ENCODE measurements at places on chromosomes 2 and 18.

DNA sequence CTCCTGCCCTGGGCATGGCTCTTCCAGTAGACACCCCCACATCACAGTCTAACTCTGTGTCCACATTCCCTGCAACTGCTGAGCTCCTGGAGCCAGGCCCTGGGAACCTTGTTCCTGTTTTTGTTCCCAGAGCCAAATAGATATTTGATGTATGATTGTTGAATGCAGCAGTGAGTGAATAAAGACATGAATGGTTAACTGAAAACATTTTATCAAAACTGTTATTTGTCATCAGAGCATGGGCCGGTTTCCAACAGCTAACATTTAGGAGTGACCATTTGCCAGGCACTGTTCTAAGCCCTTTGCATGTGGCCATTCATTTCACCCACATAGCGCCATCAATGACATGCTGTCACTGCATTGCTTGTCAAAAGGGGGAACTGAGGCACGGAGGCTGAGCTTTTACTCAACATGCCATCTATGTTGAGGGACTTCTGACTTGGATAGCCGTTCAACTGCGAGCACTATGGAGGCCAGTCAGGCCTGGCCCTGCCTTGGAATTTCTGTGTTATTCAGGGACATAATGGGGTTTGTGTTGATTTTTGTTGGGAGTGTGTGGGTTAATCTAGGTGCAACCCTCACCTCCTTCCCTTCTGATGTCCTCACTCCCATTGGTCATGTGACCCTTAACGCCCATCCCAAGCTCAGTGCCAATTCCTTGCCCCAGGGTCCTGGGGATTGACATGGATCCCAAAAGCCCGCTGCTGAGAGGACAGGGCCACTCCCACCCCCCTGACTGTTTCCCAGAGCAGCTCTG lies 12.6 kb downstream of the IL1R1 start:
- no peak for DNase-seq

DNA sequence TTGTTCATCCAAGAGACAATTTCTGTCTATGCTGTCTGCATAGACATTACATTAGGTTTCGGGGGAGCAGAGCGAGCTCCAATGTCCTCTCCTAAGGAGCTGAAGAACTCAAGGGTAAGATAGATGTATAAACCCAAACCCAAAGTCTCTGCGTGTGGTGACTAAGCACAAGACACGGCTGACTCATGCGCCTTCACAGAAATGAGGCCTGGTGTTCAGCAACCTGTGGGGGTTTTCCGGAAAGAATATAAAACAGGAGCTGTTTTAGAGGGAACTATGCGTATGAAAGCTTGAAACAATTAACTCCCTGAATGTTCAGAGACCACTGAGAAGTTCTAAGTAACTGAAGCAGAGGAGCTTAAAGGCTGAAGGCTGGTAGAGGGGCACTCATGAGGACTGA lies 154.7 kb downstream of the SOX11 start:
- no peak for DNase-seq

DNA sequence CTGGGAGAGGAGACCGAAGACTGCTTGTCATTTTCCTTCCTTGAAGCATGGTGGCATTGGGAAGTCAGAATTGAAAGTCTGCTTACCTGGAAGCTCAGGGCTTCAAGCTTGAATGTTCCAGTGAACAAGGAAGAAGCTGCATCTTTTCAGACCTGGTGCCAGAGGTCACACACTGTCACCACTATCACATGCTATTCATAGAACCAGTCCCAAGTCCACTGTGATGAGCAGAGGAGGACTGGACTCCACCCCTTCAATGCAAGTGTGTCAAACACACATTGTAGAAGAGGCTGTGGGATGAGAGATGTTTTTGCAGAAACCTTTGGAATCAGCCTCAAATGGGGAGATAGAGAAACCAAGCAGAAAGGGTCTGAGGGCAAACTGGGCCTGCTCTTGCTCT lies 81.4 kb downstream of the LYPD1 start:
- DNase-seq: no peak

GRCh38 chr2:97738179-97739019 lies 25.0 kb downstream of the ZAP70 start:
- DNase-seq: no peak

DNA sequence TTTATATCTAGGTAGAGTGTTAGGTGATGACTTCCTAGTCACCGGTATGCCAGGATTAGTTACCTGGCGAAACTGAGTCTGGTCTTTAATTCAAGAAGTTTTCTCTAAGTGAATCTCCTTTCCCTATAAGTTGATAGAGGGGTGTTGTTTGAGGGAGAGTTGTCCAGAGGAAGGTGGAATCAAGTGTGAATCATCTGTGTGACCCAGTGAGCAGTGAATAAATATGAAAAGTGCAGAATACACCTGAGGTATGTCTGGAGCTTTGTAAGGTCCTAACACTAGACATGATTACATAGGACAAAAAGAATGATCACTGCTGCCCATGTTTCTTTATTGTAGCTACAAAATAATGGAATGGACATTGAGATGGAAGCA lies 11.2 kb downstream of the POU3F3 start:
- no peak for DNase-seq

DNA sequence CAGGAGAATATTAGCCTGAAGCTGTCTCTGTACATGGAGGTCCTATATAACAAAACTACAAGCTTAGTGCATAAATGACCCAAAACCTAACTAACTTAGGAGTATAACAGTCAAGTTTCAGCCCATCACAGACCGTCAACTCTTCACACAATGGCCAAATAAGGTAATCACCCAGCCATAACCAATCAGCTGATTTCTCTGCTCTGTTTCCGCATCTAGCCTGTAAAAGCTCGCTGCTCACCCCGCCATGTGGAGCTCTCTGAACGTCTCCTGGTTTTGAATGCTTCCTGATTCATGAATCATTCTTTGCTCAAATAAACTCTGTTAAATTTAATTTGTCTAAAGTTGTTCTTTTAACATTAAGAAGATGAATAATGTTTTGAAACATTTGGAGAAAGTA lies 593.6 kb downstream of the TMX3 start:
- no peak for DNase-seq

DNA sequence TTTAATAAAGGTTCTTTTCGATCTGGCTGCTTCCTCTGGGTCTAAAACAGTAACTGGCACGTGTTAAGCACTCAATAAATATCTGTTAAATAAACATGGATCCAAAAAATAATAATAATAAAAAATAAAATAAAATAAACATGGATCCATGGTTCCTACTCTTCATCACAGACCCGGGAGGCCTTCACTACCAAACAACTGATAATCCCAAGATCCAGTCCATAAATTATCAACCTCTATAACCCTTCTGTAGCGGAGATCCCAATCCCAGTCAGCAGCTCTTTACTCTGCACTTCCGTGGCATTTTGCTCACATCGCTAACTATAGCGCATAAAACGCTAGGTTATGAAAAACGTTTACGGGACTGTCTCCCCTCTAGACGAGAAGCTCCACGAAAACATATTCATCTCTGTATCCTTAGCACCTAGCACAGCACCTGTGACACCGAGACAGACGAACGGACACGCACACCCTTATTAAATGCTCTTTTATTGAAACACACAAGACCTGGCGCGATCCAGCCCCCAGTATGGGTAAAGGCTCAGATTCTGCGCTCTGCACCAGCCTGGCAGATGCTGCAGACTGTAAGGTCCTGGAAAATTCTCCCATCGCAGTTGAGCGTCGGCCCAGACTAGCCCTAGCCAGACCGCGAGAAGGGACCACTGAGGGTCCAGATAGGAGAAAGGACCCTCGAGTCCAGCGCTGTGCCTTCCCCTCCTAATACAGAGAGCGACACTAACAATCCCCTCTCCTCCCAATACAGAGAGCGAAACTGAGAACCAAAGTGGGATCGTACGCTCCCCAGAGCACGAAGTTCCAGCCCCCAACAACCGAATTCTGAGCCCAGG lies 770 bp downstream of the NBAS start:
- no peak for DNase-seq

- DNase-seq: no peak
These were observed 45.6 kb downstream of the REL start for GRCh38 chr2:60926741-60927552.

DNA sequence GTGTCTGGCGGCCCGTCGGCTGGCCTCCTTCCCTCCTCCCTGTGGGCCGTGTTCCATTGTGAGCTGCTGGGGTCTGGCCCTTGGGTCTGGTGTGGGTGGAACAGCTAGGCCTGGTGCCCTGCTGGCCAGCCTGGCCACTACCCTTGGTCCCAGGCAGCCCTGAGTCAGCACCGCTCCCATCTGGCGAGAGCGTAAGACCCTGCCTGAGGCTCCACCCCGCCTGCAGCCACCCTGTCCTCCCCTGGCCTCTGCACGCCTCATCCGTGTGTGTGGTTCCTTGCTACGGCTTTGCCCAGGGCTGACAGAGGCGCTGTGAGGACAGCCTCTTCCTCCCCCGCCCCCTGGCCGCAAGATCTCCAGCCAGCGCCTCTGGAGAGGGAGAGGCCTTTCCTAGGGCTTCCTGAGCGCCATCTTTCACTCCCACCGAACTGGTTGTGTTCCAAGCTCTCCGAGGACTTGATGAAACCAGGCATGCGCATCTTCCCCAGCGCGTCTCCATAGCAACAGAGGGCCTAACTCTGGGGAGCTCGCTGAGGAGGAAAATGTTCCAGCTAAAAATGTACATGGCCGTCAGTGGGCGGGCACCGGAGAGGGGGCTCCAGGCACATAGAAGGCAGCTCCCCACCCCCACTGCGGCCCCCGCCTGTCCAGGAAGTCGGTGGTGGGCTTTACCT lies 83.0 kb downstream of the STPG4 start:
- DNase-seq: no peak

- no peak for DNase-seq
These were observed 96.6 kb downstream of the QPCT start for GRCh38 chr2:37441055-37441454.

DNA sequence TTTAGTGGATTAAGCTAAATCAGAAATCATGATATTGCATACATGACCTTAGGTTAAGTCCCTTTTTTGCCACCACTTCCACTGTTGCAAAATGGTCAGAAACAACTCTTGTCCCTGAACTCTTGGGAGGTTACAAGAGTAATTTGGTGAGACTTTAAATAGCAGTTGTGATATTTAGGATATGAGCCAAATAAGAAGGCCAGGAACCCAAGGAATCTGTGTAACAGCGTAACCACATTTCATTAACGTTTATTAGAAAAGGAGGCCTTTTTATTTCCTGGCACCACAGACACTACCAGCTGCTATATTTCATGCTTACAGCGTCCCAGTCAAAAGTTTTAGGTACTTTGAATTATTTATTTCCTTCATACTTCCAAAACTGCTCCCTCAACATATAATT lies 268.0 kb downstream of the GPD2 start:
- no peak for DNase-seq

GRCh38 chr2:43105586-43106558 lies 120.5 kb downstream of the ZFP36L2 start:
- DNase-seq: no peak

GRCh38 chr2:172864182-172864581 lies 128.5 kb downstream of the RAPGEF4 start:
- DNase-seq: peak; percentile 58

- DNase-seq: peak; percentile 85
These were observed 81.5 kb upstream of the PPM1B start for GRCh38 chr2:44087036-44087713.

GRCh38 chr2:68889021-68889420 lies 17.8 kb upstream of the BMP10 start:
- DNase-seq: no peak

- DNase-seq: peak; percentile 61
These were observed 54.8 kb upstream of the CREB1 start for GRCh38 chr2:207474863-207475485.

DNA sequence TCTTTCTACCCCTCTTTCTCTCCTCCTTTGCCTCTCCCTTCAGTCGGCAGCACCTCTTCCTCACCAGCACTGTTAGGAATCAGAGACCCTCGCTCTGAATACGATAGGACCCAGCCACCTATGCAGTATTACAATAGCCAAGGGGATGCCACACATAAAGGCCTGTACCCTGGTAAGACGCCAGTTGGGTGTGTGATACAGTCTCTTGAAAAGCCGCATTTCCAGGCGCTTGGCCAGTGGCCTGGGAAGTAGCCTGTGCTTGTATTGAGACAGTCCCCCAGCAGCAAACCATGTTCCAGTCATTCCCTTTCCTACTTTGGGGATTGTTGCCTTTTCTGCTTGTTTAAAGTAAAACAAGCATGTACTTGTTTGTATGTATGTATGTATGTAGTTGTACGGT lies 118.4 kb upstream of the DAPL1 start:
- no peak for DNase-seq

DNA sequence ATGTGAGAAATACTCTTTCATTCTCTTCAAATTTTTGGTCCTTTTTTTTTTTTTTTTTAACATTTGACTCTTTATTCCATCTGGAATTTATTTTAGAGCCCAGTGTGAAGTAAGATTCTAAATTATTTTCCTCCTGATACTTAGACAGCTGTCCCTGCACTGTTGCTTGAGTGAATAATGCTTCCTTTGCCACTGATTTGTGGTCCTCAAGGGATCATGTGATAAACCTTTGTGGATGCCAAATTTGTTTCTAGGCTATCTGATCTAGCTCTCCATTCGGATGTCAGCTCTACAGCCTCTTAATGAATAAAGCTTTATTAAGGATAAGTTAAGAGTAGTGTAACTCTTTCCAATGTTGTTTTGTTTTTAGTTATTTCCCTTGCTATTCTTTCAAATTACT lies 142.3 kb downstream of the SMAD7 start:
- DNase-seq: no peak

DNA sequence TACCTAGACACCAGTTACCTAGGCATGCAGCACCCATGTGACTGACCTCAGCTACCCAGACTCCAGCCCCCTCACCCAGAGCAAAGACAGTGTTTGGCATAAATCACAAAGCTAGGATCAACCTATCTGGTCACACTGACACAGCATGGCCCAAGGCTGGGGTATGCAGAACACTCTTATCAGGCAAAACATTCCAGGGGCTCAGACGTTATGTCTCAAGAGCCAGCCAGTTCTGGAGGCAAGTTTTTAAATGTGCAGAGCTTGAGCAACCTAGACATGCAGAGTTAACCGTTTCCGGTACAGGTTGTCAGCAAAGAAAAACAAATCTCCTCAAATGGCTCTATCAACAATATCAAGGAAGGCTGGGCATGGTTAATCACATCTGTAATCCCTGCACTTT lies 92.8 kb downstream of the AP1S3 start:
- DNase-seq: no peak

- no peak for DNase-seq
These were observed 65.8 kb downstream of the PARD3B start for GRCh38 chr2:204611017-204611631.

- no peak for DNase-seq
These were observed 15.2 kb downstream of the PRELID3A start for GRCh38 chr18:12422936-12423335.

- no peak for DNase-seq
These were observed 20.2 kb upstream of the DARS1 start for GRCh38 chr2:136005462-136006196.

GRCh38 chr2:64992218-64992617 lies 3.0 kb downstream of the SLC1A4 start:
- DNase-seq: no peak

GRCh38 chr2:238170386-238171071 lies 11.8 kb downstream of the ERFE start:
- no peak for DNase-seq

GRCh38 chr2:210626849-210627248 lies 70.5 kb downstream of the CPS1 start:
- DNase-seq: no peak

Data from CD4-positive, alpha-beta T cell treated with Interleukin-6 for 4 hours (primary cell).